ENCODE measurements at places on chromosomes 16 and 17.

DNA sequence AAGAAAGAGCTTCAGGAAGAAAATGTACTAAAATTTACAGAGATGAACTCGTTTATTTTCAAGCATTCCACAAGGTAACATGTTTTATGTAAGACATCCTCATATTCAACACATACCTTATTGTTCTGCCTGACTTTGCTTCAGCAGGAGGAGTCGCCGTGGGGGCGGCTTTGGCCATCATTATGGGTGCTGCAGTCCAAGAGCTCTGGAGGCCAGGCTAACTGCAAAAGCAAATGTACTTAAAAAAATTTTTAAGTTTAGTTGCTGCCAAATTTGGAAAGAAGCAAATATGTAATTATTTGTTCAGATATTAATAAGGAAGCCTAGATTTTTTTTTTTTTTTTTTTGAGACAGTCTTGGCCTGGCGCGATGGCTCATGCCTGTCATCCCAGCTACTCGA lies 4.1 kb upstream of the SPG7 start:
- DNase-seq, result no peak

GRCh38 chr16:85663891-85664321 lies 24.8 kb downstream of the GINS2 start:
- DNase-seq, result no peak

GRCh38 chr16:84836234-84836647 lies 16.5 kb downstream of the CRISPLD2 start:
- no peak for DNase-seq

- no peak for DNase-seq
These were observed 184.4 kb upstream of the CDH11 start for GRCh38 chr16:65306300-65306699.

GRCh38 chr16:49201118-49201517 lies 80.5 kb downstream of the CBLN1 start:
- no peak for DNase-seq

- no peak for DNase-seq
These were observed 273.0 kb downstream of the CEP112 start for GRCh38 chr17:65918916-65919315.

DNA sequence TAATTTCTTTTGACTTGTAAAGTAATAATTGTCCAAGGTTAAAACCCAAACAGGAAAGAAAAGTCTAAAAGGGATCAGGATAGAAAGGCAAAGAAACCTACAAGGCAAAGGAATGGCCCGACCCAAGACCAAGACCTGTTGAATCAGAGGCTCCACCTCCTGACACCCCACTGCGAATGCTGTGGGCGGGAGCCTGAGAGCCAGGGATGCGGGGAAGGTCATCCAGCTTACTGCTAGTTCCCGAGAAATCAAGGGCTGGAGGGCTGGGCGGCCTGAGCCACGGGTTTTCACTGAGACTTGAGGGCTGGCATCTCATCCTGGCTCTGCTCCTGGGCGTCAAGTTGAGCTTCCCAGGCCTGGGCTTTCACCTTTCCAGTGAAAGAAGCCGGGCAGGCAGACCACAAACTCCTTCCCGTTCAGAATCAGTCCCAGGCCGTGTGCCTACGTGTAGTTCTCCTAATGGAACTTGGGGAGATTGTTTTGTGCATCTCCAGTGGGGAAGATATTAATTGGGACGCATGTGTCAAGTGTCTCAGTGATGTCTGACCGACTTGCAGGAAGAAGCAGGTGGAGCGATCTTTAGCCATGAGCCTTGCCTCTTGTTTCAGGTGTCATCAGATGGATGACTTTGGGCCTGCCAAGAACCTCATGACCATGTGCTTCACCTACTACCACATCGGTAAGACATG lies 36.9 kb downstream of the CIBAR2 start:
- no peak for DNase-seq

- DNase-seq, result no peak
These were observed 1.2 kb downstream of the FOXF1 start for GRCh38 chr16:86511317-86512161.

- no peak for DNase-seq
These were observed 36.9 kb downstream of the SNTB2 start for GRCh38 chr16:69223882-69224281.

DNA sequence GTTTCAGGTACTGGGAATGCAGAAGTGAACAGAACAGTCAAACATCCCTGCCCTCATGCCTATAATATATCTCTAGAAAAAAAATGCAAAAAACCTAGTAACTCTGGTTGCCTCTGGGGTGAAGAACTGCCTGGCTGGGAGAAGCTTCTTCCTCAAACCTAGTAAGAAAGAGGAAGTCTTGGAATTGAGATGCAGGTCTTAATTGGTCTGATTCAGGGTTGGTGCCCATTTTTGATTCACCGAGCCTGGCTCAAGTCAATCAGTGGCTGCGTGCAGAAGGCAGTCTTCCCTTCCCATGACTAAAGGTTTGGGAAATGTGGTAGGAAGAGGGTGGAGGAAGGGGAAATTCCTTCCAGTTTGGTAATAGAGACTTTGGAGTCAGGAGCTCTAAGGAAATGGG lies 22.4 kb downstream of the CDRT15 start:
- DNase-seq, result no peak

GRCh38 chr16:89867918-89868317 lies 5.5 kb upstream of the TCF25 start:
- no peak for DNase-seq
